Pulmonary artery endothelial cell (primary cell): ENCODE measurements at places on chromosomes 6 and 20.

- no peak for DNase-seq
These were observed at the start of gene RIMS1 for GRCh38 chr6:71886184-71887005. Gene RIMS1, plus strand, starts transcription at chr6:71886550. Its CDS starts 474 bp downstream, at chr6:71887024.

- DNase-seq: no peak
These were observed 434.1 kb downstream of the RFPL4B start for GRCh38 chr6:112781241-112781640.

GRCh38 chr6:31354158-31354863 lies 2.7 kb downstream of the HLA-B start:
- DNase-seq: no peak

DNA sequence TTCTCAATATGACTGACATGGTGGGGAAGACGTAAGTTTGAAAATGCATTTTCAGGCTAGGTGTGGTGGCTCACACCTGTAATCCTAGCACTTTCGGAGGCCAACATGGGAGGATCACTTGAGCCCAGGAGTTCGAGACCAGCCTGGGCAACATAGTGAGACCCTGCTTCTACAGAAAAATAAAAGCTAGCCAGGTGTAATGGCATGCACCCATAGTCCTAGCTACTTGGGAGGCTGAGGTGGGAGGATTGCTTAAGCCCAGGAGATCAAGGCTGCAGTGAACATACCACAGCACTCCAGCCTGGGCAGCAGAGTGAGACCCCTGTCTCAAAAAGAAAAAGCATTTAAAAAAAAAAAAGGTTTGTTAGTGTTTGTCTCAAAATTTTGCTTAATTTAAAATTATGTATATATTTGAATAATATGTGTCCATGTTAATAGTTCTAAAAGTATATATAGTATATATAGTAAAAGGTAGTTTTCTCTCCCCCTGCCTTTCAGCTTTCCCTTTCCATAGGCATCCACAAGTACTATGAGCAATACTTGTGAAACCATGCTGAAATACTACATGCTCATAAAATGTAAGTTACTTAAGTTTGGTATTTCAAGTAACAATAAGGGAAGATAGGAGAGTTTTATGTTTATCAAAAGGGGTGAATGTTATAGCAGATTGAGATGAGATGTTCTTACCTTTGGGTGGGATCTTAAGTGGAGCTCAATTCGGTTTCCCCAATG lies 15.1 kb downstream of the PTPRA start:
- no peak for DNase-seq

- no peak for DNase-seq
These were observed 37.0 kb upstream of the MCUR1 start for GRCh38 chr6:13851330-13851729.

DNA sequence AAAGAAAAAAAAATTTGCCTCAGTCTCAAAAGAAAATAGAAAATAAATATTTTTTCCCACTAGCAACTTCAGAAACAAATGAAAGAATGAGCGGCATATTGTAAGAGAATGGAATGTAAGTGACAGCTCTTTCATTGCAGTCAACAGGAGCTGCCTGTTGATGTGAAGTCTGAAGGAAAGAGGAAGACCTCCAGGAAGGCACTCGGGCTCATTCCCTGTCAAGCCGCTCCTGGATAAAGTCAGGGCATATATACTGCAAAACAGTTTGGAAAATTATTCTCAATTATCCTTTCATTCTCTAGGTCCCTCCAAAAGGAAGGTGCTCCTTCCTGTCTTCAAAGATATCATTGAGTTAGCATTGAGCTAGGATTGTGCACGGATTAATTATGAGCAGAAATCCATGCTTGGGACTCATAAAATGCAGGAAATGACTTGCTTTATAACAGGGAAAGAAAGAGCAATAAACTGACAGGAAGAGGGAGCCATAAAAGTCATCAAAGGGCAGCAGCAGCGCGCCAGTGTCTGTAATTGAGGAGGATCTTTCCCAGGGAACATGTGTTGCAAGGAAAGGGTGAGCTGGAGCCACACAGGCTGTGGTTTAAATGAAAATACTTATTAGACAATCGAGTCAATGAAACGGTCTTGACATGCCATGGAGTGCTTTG lies 218.2 kb downstream of the C6orf118 start:
- no peak for DNase-seq

- DNase-seq: no peak
These were observed 300.9 kb downstream of the LAMA2 start for GRCh38 chr6:129183681-129184301.

- no peak for DNase-seq
These were observed 70.4 kb downstream of the SLC22A23 start for GRCh38 chr6:3386374-3386857.

- DNase-seq: no peak
These were observed 3.3 kb downstream of the EFHC1 start for GRCh38 chr6:52423448-52423847.

DNA sequence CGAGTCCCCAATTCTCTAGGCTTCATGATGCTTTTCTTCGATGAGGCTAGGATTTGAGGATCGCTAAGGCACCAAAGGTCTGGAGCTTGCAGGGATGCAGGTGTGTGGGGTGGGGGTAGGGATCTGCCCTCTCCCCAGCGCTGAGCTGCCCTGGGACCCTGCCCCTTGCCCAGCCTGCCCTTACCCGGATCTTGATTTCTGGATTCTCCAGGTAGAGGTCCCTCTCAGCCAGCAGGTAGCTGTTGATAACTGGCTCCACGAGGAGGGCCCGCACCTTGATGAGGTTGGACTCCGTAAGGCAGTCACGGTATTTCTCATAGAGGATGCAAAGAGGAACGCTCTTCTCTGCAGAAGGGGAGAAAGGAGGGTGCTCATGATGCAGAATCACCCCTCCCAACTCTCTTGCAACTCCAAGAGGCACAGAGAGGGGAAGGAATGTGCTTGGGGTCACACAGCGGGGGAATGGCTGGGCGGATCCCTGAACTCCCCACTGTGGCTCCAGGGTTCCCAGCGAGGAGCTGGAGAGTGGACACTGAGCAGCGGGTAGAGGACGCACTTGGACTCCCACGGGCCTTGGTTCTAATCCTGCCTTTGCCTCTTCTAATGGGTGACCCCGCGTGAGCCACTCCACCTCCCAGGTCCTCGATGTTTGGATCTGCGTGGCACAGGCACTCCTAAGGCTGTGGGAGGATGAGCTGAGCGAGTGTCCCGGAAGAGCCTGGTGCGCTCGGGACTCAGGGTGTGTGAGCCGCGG lies 32.7 kb downstream of the TGM2 start:
- no peak for DNase-seq

DNA sequence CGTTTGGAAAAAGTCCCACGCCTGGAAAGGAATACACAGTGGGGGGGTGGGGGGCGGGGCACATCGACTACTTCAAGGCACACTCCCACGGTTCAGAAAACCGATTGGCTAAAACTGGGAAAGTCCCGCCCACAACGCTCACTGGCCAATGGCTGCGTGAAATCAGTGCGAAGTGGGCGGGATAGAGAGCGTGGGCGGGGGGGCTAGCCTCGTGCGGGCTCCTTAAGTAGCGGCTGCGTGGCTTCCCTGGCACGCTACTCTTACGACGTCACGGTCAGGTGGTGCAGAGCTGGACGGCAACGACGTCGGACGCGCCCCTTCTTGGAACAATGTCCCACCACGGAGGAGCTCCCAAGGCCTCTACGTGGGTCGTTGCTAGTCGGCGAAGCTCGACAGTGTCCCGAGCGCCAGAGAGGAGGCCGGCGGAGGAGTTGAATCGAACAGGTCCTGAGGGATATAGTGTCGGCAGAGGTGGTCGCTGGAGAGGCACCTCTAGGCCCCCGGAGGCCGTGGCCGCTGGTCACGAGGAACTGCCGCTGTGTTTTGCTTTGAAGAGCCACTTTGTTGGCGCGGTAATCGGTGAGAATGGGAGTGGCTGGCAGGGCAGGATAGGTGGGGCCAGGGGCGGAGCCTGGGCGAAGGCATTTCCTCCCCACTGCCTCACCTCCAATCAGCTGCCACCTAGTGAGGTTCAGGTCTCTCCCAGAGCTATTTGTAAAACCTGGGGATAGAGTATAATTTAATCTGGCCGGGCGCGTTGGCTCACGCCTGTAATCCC lies at the start of gene DDX43:
TSS of gene DDX43 (plus strand) at position 252 of the 778 bp plus-strand sequence. CDS start at position 330, 78 bp downstream.
- DNase-seq: no peak

GRCh38 chr6:28914941-28915340 lies 8.8 kb downstream of the TRIM27 start:
- no peak for DNase-seq

DNA sequence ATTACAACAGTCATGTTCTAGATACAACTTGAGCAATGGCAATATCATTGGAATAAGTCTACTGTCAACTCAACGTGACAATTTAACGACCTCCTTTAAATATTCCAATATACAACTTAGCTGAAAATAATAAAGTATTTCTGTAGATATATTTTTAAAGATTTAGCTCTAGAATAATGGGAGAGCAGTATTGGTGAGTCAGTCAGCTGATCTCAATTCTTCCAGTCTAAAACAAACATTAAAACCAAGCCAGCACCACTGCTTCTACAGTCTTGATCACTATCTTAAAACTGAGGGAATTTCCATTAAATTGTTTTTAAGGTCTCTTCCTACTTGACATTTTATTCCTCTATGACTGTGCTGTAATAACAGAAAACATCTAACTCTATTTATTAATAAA lies 38.2 kb downstream of the NOL7 start:
- peak; percentile 27 for DNase-seq

- DNase-seq: no peak
These were observed 11.2 kb downstream of the TP53INP2 start for GRCh38 chr20:34715384-34715783.

DNA sequence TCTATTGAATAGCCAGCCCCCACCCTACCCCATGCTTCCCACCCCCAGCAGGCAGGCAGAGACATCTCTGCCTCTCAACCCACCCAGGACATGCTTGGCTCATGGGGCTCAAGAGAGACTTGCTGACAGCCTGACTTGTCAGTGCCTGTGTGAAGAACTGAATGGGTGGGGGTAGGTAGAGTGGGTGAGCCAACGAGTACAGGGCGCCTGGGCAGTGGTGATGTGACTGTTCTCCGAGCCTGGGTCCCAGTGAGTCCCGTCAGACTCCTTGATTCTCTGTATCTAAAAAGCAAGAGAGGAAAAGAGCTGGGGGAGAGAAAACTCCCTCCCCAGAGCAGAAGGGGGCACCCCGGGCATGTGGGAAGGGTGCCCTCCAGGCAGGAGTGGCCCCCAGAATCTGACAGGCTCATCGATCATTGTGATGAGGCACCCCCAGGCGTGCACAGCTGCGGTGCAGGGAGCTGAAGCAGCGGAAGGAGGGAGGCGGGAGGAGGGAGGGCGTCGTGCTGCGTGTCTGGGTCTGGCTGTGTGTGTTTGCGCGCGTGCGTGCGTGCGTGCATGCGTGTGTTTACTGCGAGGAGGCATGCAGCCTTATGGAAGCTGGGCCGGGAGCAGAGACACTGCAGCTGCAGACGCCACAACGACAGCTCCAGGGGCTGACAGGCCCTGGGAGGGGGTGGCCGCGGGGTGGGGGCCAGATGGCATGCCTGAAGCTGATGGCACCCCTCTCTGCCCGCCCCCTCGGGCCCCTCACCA lies 40.2 kb downstream of the FOXP4 start:
- no peak for DNase-seq

DNA sequence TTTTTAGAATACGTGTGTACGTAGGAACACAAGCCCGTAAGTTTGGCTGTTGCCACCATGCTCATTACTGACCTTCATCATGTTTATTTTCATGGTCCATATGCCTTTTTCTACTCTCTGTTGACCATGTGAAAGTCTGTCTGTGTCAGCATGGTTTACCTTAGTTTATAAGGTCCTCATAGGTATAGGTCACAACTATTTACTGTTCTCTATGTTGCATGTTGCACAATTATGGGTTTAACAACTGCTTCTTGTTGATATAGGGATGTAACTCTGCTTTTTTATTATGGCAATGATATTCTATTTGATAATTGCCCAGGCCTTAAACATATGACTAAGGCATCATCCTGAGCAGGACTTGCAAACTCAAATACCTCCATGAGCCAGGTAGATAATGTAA lies 13.4 kb upstream of the RANBP9 start:
- no peak for DNase-seq

GRCh38 chr6:53476964-53477363 lies 67.9 kb downstream of the GCLC start:
- DNase-seq: no peak

DNA sequence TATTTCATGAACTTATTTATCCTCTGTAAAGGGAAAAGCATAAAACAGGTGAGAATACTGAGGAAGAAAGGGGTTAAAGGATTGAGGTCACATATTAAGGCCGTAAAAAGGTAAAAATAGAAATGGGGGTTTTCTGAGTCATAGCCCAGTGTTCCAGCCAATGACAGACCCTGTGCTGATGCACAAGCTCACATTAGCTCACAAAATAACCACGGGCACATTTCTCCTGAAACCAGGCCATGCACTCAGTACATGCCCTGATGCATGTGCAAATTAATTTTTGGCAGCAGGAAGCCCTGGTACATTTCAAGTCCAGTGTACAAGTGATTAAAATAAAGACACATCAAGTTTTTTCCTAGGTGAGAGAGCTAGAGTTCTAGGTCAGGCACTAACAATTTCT lies 194.4 kb downstream of the TMEM200A start:
- DNase-seq: no peak

DNA sequence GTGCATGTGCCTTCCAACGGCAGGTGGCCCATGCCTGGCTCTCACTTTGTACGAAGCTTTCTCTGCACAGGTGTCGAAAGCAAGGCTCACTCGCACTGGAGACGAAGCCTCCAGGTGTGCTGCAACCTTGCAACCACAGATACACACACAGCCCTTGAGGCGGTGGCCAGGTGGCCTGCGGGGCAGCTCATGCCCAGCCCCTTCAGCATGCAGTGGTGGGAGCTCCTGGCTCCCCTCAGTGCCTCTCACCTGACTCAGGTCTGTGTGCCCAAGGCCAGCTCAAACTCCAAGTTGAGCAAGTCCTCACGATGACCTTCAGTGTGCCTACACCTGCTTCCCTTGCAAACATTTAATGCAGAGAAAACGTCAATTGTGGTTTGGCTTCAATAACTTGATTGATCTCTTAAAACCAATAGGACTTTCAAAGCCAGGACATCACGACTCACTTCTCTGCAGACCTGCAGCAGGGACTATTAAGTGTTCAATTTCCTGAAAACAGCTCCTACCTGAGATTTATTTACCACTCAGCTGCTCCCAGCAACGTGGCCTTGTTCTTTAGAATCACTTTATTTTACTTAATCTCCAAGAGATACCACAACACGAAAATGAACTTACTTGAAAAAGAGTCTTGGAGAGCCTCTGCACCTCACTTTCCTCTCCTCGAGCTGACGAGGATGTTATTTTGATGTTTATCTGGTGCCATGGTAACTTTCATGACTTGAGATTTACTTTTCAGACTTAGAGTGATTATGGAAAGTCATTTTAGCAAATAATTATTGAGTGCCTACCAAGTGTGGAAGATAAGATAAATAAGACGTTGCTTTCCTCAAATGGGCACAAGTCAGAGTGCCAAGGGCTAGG lies 86.3 kb downstream of the SLC22A23 start:
- no peak for DNase-seq

DNA sequence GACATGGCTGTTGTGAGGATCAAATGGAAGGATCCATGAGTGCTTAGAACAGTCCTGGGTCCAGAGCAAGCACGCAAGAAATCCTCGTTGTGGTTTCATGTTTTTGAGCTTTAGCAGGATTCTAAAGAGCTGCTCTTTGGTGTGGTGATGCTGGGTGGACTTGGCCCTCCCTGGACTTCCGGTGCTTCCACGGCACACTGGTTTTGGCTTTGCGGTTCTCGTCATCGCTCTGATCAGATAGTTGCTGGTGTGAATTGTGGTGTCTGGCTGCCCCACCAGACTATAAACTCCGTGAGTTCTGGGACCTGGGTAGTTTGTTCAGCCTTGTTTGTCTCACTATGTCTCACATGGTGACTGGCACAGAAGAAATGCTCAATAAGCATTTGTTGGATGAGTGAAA lies 3.3 kb downstream of the HNF4A start:
- DNase-seq: no peak

GRCh38 chr6:118724211-118724610 lies 72.8 kb upstream of the CEP85L start:
- DNase-seq: no peak
